GM10248 (cell line): ENCODE measurements at places on chromosomes 13 and 19.

- DNase-seq, result no peak
These were observed 433.8 kb upstream of the ZNF507 start for GRCh38 chr19:31911577-31911976.

DNA sequence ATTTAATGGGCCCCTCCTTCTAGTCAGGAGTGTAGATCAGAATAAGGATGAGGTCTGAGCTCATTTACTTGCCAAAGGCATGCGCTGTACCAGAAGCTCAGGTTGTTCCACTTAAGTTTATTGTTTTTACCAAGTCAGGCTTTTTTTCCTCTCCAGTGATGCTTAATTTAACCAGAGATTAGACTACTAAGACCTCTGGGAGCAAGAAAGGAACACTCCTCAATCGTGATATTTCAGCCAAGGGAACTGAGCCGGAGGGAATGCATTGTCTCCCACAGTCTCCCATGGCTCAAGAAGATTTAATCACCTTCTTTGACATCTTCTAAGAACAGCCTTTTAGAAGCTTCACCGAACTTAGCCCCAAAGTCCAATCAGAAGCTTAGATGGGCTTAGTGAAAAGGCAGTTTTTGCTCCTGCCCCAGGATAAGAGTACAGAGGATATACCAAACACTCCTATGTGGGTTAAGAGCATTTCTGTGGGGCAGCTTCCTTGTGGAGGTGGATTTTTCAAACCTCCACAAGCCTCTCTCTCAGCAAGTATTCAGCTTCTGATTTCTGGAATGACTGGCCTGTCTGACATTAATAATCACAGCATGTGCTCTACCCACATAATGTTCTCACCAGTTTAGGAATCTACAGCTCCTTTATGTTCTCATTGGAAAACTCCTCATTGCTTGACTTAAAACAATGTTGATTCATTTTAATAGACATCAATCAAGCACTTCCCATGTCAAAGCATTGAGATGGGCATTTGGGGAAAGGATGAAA, 322.7 kb downstream of the SUCLA2 start:
- no peak for DNase-seq

- no peak for DNase-seq
These were observed 40.1 kb downstream of the METTL21C start for GRCh38 chr13:102654756-102655155.

GRCh38 chr13:98055623-98056022, 87.3 kb upstream of the FARP1 start:
- DNase-seq, result no peak

GRCh38 chr19:49790866-49791265, 22.2 kb downstream of the FUZ start:
- DNase-seq, result no peak

- no peak for DNase-seq
These were observed 140.8 kb downstream of the SHISA2 start for GRCh38 chr13:25910991-25911419.

DNA sequence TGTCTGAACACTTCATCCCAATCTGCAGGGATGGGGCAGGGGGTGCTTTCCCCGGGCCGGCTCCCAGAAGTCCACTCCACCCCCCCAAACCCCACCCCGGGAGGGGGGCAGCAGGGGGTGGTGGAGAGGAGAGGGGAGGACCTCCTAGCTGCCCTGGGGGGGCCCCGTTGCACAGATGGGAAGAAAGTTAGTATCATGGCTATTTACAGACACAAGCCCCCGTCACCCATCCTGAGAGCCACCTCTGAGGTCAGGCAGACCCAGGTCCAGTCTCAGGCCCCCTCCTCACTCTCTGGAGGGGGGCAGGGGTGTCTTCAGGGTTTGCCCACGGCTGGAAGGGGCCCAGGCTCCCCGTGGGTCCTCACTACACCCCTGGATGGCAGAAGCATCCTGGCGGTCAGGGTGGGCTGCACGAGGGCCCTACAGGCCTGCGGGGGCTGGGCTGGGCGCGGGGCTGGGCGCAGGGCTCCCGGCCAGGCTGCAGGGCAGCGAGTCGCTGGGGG, 5.8 kb upstream of the REXO1 start:
- DNase-seq, result no peak

GRCh38 chr13:73715114-73715910, 418.9 kb downstream of the KLF12 start:
- peak; percentile 48 for DNase-seq

GRCh38 chr13:50617134-50617721, 226.3 kb downstream of the DLEU7 start:
- no peak for DNase-seq

DNA sequence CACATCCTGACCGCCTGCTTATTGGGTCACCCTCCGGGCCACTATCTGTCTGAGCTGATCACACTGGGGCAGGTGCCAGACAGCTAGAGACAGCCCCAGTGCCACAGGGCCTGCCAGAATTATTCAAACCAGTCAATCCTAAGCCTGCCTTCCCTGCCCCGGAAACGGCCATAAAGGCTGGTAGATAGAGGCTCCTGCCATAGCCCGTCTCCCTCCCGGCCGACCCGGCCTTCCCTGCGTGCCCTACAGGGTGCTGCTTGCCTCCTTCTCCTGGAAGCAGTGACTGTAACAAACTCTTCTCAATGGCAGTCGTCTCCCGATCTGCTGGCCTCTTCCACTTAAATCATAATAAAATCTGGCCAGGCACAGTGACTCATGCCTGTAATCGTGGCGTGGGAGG, 158.6 kb upstream of the SOX1 start:
- DNase-seq, result no peak

DNA sequence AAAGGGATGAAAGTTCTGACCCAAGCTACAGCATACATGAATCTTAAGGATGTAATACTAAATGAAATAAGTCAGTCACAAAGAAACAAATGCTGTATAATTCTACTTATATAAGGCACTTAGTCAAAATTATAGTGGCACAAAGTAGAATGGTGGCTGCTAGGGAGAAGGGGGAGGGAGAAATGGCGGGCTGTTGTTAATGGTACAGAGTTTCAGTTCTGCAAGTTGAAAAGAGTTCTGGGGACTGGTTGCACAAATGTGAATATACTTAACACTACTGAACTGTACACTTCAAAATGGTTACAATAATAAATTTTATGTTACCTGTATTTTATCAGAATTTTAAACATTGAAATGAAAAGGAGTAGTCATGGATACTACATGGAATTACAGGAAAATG, 48.9 kb upstream of the CLDN10 start:
- DNase-seq, result no peak

DNA sequence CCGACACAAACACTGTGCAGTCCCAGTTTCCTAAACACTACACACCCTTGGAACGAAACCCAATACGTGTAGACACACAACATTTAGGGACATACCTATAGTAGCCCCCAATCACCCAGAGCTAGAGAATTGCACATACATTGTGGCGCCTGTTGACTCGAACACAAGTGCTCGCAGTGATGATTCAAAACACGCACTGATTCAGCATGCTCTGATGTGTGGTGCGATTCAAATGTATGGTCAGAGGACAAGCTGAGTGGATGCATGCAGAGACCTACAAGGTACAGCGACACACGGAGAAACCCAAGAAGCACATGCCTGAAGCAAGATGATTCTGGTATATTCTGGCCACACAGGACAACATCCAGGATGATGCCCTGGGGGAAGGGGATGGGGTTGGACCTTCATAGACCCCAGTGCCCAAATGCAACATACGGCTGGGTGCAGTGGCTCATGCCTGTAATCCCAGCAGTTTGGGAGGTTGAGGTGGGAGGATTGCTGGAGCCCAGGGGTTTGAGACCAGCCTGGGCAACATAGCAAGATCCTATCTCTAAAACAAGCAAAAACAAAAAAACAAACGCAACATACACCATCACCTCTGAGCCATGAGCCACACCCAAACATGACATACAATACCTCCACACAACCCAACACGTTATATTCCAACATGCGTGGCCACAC, 997 bp upstream of the KCNN4 start:
- DNase-seq, result no peak

DNA sequence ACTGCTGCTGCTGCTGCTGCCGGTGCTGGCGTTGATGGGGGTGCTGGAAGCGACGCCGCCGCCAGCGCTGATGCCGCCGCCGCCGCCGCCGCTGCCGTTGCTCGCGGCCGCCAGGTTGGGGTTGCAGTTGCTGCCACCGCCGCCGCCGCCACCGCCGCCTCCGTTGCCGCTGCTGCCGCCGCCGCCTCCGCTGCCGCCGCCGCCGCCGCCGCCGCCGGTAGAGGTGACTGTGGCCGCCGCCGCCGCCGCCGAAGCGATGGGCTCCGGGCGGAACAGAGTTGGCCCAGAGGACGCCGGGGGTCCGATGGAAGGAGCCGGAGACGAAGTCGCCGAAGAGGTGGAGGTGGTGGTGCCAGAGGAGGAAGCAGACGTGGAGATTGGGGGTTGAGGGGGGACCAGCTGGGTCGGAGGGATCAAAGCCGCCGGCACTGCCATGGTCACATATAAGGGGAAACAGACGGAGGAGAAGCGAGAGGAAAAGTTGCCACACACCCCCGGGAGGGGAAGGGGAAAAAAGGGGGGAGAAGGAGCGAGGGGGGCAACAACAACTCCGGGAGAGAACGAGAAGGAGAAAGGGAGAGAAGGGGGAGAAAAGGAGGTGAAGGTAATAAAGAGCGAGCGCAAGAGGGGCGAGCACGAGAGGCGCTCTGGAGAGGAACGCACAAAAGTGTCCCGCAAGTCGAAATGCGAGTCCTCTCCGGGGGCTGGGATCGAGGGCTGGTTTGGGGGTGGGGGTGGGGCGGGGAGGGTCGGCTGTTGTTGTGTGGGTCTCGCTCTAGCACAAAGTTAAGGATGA, 471 bp downstream of the DACH1 start:
- DNase-seq, result peak; percentile 13

GRCh38 chr13:64723724-64724123, 2506.4 kb downstream of the PCDH9 start:
- no peak for DNase-seq

DNA sequence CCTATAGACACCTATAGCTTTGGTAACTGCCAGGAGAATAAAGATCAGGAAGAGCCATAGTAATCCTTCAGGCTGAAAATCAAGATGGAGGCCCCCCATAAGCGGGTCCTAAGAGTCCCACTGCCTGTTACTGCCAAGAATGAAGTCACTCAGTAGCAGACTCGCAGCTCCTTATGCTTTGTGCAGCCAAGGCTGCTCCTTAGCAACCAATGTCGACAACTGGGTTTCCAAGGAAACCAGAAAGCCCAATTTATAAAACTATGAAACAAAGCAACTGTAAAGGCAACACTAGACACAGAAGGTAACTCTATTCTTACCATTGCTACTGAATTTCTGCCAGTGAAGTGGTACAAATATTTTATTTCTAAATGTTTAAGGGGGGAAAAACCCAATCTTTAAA, 56.5 kb downstream of the DCLK1 start:
- no peak for DNase-seq

DNA sequence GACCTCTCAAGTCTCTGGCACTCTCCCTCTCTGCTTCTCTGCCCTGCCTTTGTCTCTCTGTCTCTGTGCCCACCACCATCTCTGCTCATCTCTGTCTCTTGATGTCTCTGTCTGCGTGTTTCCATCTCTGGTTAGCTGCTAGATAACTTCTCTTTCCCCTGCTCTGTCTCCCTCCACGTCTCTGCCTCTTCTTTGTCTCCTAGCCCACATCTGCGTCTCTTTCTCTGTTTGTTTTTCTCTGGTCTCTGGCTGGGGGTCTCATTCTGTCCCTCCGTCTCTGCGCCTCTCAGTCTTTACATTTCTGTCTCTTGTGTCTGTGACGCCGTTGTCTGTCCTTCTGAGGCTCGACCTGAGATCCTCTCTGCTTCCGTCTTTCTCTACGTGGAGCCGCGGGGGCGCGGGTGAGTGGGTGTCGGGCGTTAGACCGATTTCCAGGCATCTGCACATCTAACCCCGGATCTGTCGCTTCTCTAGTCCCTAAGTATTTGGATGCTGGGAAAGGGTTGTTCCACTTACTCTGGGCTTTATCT, 386 bp downstream of the GIPR start:
- DNase-seq, result peak; percentile 53

GRCh38 chr13:75271846-75272245, 210.1 kb downstream of the TBC1D4 start:
- DNase-seq, result no peak

DNA sequence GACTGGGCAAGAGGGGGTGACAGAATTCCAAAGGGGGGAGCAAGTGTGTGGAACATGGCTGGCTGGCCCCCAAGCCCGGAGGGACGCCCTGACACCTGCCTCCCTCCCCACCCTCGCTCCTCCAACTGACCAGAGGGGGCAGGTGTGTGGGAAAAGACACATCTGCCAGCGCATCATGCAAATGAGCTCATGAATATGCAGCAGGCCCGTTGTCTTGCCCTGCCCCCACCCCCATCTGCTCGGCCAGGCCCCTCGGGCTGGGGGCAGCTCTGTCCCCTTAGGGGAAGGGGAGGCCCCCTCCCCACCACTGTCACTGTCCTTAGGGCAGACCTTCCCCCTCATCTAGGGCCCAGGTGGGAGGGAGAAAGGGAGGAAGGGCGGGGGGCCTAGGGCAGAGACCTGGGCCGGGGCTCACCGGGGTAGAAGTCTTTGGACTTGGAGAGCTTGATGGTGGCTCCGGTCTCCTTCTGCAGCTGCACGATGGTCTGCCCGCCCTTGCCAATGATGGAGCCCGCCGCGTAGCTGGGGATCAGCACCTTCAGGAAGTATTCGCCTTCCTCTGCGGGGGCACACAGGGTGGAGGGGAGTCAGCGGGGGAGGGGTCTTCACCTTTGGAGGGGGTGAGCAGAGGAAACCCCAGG, 12.9 kb downstream of the NOVA2 start:
- DNase-seq, result no peak

DNA sequence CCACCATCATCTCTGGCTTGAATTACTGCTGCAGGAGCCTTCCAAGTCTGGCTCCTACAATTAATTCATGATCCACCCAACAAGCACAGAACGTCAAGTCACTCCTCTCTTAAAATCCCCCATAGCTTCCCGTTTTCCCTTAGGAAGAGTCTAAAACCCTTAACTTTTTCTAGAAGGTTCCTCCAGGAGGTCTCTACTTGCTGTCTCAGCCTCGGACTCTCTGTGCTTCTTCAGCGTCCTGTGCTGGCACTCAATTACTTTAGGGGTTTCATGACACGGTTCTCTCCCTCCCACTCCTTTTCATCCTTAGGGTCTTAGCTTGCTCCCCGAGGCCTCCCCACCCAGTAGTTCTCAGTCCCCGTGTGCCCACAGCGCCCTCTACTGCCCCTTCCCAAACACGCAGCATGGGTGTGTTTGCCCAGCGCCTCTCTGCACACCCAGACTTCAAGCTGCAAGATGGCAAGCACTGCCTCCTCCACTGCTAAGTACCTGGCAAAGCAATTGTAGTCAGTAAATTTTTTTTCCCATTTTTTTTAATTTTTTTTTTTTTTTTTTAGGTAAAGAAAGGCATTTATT, 25.8 kb upstream of the MAP3K10 start:
- DNase-seq, result peak; percentile 68

DNA sequence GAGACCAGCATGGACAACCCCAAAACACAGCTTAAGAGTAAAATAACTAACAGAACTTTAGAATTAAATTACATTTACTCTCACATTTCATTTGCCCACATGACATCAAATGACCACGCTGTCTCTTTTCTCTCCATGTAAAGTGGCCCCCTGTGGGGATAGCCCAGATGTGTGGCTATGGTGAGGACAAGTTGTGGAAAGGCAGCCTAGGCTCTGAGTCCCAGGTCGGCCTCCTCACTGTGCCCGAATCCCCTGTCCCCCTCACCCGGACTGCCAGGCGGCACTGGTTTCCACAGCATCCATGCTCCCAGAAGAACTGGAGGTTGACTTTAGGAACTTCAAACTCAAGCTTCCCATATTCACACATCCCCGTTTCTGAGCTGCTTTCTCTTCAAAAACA, 111.8 kb upstream of the UQCRFS1 start:
- DNase-seq, result no peak
